ENCODE measurements at places on chromosomes 1 and 21.
A peak's percentile ranks its signal among the peaks of the same experiment; 100 is the strongest.

- DNase-seq, result no peak
Measured at GRCh38 chr1:48022306-48022705, 25.1 kb upstream of the TRABD2B start.

DNA sequence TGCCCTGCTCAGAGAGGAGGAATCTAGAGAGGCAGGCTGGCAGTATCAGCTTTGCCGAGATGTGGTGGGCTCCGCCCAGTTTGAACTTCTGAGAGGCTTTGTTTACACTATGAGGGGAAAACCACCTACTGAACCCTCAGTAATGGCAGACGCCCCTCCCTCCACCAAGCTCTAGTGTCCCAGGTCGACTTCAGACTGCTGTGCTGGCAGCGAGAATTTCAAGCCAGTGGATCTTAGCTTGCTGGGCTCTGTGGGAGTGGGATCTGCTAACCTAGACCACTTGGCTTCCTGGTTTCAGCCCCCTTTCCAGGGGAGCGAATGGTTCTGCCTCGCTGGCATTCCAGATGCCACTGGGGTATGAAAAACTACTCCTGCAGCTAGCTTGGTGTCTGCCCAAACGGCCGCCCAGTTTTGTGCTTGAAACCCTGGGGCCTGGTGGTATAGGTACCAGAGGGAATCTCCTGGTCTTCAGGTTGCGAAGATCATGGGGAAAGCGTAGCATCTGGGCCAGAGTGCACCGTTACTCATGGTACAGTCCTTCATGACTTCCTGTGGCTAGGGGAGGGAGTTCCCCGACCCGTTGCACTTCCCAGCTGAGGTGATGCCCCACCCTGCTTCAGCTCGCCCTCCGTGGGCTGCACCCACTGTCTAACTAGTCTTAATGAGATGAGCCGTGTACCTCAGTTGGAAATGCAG lies 43.6 kb downstream of the C21orf91 start:
- no peak for DNase-seq

GRCh38 chr1:200380589-200381021 lies 29.2 kb downstream of the ZNF281 start:
- no peak for DNase-seq

- peak; percentile 59 for DNase-seq
Measured at GRCh38 chr1:153465811-153466636, 5.6 kb upstream of the S100A7 start.

DNA sequence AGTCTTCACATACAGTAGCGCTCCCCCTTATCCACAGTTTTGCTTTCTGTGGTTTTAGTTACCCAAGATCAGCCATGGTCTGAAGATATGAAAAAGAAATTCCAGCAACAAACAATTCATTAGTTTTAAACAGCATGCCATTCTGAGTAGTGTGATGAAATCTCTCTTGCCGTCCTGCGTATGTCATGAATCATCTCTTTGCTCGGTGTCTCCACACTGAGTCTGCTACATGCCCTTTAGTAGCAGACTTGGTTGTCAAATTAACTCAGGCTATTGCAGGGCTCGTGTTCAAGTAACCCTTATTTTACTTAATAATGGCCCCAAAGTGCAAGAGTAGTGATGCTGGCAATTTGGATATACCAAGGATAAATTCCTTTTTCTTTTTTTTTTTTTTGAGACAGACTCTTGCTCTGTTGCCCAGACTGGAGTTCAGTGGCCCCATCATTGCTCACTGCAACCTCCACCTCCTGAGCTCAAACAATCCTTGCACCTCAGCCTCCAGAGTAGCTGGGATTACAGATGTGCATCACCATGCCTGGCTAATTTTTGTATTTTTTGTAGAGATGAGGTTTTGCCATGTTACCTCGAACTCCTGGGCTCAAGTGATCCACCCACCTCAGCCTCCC lies 22.6 kb downstream of the PHACTR4 start:
- no peak for DNase-seq

DNA sequence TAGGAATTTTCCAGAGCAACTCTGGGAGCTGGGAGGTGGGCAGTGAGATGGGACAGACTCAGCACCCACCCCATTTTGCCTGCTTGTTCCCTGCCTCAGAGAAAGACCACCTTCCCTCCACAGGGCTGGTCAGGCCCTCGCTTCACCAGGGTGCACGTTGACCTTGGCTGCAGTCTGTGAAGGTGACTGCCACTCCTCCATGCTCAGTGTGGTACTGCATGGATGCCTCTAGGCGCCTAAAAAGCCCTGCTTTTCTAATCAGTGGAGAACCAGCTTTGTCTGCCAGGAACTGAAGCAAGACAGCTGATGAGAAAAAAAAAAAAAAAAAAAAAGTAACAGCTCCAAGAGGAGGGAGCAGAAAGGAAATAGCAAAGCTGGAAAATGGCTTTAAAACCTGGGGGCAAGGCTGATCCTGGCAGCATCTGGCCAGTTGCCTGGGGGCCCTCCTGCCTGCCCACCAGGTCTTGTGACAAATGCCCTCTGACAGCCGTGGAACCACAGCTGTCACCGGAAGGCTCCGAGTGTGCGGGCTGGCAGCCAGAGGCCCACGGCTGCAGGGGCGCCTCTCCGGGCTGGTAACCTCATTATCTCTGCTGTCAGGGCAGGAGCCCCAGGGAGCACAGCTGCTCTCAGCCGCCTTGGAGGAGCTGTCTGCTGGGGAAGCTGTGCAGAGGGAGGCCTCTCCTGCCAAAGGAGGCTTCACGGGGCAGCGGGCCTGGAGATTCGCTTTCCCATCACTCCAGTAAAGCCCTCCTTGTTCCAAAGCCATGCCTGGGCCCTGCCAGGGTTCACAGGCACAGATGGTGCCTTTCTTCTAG lies 13.7 kb downstream of the KIAA1614 start:
- no peak for DNase-seq

- DNase-seq, result no peak
Measured at GRCh38 chr1:205188098-205188497, 23.4 kb downstream of the DSTYK start.

- no peak for DNase-seq
Measured at GRCh38 chr1:175062339-175062738, 5.3 kb upstream of the TNN start.

DNA sequence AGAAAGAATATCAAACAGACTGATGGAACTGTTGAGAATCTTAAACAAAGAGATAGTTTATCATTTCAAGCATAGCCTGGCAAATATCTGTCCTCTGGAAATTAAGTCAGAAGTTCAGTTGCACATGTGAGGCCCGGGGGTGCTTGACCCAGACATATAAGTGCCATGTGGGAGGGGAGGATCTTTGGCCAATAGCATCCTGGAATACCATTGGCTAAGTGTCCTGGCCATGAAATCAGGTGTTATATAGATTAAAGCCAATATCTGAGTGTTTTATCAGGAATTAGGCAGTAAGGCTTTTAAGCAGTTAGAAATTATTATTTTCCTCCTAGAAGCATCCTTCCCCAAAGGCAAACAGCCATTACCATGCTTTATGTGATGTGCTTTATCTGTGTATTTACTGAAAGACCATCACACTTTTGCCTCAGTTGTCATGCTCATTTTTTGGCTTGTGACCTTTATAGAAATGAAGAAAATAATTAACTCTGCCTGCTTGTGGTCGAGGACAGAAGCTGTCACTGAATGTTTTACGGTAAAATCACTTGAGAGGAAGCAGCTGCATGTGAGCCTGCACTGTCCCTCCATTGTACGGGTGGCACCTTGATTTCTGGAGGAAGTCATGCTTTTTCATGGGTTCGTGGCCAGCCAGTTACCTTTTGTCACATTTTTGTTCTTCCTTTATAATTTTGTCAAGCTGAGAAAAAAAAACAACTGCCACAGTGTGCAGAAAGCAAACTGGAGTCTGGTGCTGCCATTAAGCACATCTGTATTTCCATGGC lies 259.9 kb upstream of the FMN2 start:
- DNase-seq, result no peak

GRCh38 chr1:2914702-2915101 lies 106.6 kb upstream of the ACTRT2 start:
- no peak for DNase-seq

DNA sequence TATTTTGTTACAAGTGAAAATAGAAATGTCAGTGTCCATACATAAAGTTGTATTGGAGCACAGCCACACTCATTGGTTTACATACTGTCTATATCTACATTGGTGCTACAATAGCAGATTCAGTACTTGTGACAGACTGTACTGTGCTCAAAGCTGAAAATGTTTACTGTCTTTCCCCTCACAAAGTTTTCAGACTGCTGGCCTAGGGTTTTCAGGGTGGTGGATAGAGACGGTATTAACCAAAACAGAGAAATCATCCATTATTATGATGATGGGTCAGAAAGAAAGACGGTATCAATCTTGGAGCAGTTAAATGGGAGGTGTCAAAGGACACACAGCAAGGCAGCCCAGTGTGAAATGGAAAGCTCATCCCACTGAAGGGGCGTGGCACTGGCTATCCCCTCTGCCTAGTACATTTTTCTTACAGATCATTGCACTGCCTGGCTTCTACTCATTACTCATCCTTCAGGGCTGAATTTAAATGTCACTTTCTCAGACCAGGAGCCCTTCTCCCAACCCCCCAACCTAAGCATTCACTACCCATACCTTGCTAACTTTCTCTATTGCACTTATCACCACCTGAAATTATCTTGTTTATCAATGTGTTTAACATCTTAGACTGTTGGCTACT lies 10.2 kb downstream of the JAK1 start:
- DNase-seq, result no peak

DNA sequence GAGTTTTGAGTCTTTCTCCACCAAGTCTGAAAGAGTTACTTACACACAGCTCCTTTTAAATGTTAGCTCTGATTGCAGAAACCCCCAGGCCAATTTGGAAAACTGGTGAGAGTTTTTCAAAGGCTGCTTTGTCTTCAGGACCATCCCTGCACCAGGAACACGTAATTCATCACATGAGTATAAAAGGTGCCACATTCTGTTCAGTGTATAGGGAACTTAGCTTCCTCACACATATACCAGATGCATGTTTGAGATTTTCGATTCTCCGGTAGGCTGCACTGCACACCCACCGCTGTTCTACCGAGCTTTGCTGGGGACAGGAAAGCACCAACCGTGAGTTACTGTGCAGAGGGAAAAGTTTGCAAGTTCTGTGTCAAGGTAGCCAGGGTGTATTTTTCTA lies 28.3 kb upstream of the KCNK2 start:
- no peak for DNase-seq

- no peak for DNase-seq
Measured at GRCh38 chr1:26717017-26717491, 21.2 kb downstream of the ARID1A start.

DNA sequence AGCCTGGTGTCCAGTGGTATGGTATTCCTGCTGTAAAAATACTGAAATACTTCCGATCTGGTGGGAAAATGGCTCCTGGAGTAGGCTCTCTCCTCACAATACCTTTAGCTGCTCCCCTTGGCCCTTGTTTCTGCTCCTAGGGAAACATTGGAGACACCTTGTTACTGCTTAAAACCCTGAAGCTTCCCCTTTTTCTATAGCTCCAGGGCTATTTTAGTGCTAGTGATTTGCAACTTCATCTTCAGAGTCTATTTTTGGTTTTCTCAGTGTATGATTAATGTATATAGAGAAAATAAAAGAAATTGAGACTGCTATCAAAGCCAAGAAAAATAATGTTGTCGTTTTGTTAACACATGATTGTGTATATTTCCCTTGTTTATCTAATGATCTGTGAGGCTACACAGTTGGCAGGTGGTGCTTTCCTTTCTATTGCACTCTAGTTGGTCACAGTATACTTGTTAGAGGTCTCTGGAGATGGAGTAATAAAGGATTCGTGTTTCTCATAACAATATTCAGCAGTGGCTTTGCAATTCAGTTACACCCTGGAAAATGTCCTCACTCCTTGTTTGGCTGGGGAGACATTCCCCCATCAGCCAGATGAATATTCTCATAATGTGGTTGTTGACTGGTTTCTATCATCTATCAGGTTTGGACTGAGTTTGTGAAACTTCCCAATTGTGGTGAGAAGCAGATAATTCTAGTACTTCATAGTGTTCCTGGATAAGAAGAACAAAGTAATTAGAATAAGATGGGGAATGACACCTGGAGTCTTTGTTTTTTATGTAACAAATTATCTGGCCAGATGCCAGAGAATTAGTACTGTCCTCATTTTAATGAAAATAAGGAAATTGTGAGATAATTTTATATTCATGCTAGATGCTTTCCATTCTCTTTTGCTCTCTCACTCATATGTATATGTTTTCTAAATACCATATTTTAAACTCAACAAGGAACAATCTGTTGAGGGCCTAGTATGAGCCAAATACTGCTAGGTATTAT lies 44.8 kb upstream of the CACYBP start:
- no peak for DNase-seq

- DNase-seq, result no peak
Measured at GRCh38 chr21:45076245-45076711, 1.9 kb downstream of the ADARB1 start.

- DNase-seq, result peak; percentile 50
Measured at GRCh38 chr1:107965110-107965991, at the start of gene VAV3. Gene VAV3, minus strand, starts transcription at chr1:107965180. Its CDS starts 311 bp downstream, at chr1:107964869.

- DNase-seq, result no peak
Measured at GRCh38 chr1:64112281-64112680, 91.1 kb upstream of the UBE2U start.

GRCh38 chr1:231357831-231358354 lies 19.8 kb downstream of the SPRTN start:
- no peak for DNase-seq

DNA sequence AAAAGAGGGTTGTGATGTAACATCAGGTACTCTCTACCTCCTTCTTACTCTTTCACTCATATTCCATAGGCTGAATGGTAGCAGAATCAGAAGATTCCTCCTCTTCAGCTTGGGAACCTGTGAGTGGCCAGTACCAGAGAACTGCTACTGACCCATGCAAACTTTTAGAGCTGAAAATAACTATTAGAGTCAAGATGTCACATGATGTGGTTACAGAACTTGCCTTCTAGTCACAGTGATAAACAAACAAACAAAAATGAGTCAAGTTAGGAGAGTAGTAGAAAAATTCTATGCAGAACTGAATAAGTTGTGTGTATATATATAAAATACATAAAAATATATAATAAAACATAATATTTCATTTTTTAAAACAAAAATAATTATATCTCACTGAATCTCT lies 47.6 kb upstream of the RGS1 start:
- DNase-seq, result no peak

GRCh38 chr1:246232126-246232525 lies 275.0 kb downstream of the SMYD3 start:
- no peak for DNase-seq

- no peak for DNase-seq
Measured at GRCh38 chr1:28193701-28194161, 17.2 kb upstream of the PTAFR start.

GRCh38 chr1:79472067-79472656 lies 465.6 kb upstream of the ADGRL4 start:
- no peak for DNase-seq

GRCh38 chr1:152185544-152186391 lies 26.7 kb upstream of the RPTN start:
- peak; percentile 26 for DNase-seq

GRCh38 chr1:9326596-9326995 lies 33.9 kb downstream of the SPSB1 start:
- no peak for DNase-seq

GRCh38 chr1:18978706-18979105 lies 22.2 kb upstream of the IFFO2 start:
- DNase-seq, result no peak

DNA sequence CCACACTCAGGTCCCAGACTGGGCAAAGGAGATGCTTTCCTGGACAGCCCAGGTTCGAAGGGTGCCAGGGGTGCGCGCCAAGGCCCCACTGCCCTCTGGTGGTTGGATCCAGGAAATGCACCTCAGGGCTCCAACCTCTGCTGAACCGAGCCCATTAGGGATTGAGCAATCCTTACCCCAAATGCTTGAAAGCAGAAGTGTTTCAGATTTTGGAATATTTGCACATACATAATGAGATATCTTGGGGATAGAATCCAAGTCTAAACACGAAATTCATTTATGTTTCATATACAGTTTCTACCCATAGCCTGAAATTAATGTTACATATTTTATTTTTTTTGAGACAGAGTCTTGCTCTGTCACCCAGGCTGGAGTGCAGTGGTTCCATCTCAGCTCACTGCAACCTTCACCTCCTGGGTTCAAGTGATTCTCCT lies 57.4 kb downstream of the SLC9A1 start:
- DNase-seq, result peak; percentile 63

Measured in stimulated activated CD4-positive, alpha-beta T cell treated with anti-CD3 and anti-CD28 coated beads, Interleukin-12 subunit alpha, Interleukin-12 subunit beta, amount 100 ng/mL, for 48 hours (primary cell).